ENCODE measurements at places on chromosomes 1 and 21.
A peak's percentile ranks its signal among the peaks of the same experiment; 100 is the strongest.

GRCh38 chr1:16402742-16403141 is 34.5 kb downstream of the SPATA21 start:
- DNase-seq = no peak

DNA sequence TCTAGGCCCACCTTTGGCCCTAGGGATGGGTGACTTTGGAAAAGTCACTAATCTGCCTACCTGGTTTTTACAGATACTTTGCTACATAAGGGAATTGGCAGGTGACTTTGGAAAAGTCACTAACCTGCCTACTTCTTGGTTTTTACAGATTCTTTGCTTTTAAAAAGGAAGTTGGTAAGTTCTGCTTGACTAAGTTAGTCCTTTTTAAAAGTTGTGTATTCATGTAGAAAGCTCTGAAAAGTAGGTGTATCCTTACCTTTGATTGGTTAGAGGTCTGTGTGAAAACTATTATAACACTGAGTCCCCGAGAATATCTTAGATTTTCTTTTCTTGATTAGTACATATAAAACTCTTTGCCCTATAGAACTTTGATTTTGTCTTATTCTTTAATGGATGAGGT is 12.4 kb downstream of the ATF6 start:
- no peak for DNase-seq

DNA sequence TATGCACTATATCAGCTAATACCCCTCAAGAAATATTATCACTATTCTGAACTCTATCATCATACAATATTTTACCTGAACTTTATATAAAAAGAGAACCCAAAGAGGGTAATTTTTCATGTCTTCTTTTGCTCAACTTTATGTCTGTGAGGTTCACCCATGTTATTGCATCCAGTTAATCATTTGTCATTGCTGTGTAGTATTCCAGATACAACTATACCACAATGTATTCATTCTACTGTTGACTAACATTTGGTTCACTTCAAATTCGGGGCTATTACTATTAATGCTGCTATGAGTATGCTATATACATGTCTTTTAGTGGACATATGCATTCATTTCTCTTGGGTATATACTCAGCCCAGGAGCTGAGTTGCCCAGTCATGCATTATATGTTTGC is 21.0 kb upstream of the DLGAP3 start:
- DNase-seq = no peak

- peak; percentile 94 for DNase-seq
These were observed 43.5 kb downstream of the ALPL start for GRCh38 chr1:21552715-21553114.

DNA sequence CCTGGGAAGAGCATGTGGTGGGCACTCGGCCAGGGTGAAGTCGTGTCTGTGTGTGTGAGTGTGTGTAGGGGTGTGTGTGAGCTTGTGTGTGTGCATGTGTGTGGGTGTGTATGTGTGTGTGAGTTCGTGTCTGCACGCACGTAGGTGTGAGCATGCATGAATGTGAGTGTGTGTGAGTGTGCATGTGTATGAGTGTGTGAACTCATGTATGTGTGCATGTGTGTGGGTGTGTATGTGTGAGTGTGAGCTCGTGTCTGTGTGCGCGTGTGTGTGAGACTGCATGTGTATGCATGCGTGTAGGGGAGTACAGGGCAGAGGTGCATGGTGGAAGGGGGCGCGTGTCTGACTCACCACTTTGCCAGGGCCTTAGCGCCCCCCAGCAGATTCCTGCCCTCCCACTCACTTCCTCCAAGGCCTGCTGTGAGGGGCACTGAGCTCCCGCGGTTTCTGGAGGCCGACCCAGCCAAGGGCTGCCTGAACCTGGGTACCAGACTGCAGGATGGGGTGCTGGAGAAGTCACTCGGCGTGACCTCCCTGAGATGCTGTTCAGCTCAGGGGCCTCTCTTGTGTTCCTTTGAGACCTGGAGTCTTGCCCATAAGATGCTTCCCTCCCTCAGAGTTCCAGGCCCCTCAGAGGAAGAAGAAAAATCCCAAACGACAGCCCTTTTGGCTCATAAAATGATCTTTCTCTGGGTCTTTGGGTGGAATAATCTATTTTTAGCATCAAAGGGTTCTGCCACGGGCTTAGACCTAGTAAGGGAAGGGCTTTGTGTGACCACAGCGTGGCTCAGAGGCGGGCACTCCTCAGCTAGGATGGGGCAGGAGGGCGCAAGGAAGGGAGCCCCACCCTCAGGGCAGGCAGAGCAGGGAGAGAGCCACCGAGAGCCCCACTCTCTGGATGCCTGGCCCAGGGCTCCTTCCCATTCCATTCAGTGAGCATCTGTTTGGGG is 41.1 kb upstream of the RUNX3 start:
- peak; percentile 35 for DNase-seq

DNA sequence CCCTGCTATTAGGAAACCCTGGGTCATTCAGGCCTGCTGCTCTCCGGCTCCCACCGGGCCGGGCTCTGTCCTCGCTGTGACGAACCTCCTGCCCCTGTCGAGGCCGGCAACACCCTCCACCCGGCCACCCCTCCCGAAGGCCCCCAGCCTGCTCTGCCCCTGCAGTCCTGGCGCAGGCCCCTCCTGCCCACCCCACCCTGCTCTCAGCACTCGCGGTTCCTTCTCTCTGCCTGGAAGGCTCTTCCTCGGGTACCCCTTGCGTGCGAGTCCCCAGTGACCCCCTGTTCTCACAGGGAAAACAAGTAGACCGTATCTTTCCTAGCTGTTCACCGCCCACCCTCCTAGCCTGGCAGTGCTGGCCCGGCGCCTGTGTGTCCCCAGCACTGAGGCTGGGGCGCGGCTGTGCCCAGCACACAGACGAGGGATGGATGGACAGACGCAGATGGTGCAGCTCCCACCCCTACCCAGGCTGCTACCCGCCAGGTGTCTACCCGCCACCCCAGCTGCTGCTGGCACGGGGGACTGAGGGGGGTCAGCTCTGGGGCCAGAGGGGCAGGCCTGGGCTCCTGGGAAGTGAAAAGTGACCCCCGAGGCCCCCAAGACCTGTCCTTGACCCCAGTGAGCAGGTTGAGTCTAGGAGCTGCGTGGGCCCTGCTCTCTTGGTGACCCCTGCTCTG is 3.1 kb upstream of the VWA1 start:
- no peak for DNase-seq

GRCh38 chr1:211616231-211616964 is 37.4 kb upstream of the SLC30A1 start:
- no peak for DNase-seq

DNA sequence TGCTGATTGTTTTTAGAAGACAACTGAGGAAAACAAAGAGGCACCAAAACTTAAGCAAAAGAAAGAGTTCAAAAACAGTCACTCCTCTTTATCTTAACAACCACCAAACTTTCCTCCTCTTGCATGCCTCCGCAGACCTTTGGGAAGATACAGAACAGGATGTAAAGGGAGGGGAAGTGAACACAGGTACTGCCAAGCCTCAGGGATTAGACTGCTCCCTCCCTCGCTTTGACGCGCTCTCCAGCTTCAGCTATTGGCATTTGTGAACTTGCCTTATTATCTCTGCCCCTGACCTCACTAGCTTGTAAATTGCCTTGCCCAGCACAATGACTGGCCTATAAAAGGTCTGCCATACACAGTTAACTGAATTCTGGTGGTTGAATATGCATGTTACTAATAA is 4.8 kb upstream of the SRP9 start:
- DNase-seq = no peak

GRCh38 chr1:13869172-13869797 is 169.3 kb downstream of the PRDM2 start:
- DNase-seq = no peak

- DNase-seq = no peak
These were observed 173.4 kb upstream of the HMCN1 start for GRCh38 chr1:185560760-185561159.

GRCh38 chr1:220552672-220553260 is 24.8 kb downstream of the MARK1 start:
- peak; percentile 22 for DNase-seq

- no peak for DNase-seq
These were observed 10.0 kb upstream of the C8A start for GRCh38 chr1:56844545-56845136.

DNA sequence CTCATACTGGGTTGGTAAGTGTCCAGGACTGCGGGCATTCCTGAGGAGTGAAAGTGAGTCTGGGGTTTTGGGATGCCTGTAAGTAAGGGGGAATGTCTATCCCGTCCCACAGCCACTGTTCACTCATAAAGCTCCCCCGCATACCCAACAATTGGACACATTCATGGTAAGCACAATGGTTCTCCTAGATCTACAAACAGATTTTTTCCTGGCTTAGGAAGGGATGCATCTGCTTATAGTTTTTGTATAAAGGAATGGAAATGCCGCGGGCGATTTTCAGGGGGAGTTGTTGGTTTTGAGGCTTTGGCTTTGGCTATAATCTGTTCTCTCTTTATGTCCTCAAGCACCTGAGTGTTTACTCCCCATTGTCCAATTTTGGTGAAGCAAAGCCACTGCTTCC is 7.1 kb downstream of the ERVH48-1 start:
- no peak for DNase-seq

- DNase-seq = peak; percentile 97
These were observed 19.3 kb downstream of the DPT start for GRCh38 chr1:168709405-168710363.

DNA sequence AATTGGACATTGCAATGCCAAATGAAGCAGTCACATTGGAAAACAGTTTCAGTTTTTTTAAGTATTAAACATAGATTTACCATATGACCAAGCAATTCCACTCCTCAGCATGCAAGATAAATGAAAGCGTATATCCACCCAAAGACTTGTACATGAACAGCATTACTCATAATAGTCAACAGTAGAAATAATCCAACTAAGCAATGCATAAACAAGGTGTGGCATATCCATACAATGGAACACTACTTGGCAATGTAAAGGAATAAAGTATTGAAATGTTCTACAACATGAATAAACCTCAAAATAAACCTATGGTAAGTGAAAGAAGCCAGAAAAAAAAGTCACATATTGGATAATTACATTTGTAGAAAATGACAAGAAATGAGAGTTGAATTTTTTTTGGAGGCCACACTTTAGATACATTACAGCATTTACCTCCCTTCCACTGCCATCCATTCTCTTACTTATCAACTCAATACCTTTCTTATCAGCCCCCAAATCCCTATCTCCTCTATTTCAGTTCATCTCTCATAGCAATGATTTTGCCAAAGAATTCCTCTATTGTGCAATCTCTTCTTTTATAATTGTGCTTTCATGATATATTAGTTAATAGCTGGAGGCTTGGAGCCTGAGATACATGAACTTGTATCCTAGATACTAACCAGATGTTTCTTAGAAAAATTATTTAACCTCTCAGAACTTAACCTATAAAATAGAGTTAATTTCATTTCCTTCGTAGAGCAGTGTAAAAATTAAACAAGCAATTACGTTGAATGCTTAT is 414.2 kb upstream of the C1orf87 start:
- no peak for DNase-seq

DNA sequence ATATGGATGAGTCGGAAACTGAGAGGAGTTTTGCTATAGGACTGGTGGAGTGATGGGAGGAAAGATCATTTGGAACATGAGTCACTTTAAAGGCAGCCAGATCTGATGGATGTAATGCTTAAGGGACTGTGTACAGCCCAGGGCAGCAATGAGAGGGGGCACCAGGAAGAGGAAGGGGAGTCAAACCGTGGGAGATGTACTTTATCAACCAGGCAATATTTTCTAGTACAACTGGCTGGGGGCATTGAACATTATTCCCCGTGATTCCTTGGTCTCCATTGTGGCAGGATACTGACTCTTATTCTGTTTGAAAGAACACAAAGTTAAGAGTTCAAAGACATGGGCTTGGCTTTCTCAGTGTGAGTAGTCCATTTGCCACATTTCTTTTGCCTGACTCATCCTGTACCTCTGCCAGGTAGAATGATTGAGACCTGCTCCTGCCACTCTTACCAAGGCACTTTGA is 268.2 kb upstream of the NR5A2 start:
- DNase-seq = peak; percentile 60

DNA sequence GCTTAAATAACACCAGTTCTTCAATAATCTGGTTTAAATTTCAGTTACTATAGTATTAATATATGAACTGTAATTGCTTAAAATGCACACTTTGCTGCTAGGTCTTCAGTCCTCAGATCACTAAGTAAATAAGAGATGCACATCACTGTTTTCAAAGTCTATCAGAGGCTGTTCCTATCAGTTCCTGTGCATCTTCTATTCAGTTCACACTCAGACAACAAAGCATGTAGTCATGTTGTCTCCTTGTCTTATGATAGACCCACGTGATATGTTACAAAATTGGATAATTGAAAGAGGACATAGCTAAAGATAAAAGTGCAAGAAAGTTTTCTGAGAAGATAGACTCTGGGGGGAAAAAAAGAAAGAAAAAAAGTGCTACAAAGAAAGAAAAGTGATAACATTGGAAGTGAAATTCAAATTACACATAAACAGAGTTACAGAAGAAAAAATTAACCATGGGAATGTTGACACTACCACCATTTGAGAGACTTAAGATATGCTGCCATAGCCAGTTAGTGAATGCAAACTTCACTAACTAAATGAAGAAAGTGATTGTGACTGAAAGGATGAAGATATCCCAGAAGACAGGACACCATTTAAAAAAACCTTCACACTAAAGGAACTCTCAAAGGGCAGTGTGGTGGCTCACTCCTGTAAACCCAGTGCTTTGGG is 33.9 kb upstream of the TSNAX start:
- no peak for DNase-seq

GRCh38 chr1:154344977-154345837 is 19.9 kb downstream of the ATP8B2 start:
- DNase-seq = peak; percentile 24

DNA sequence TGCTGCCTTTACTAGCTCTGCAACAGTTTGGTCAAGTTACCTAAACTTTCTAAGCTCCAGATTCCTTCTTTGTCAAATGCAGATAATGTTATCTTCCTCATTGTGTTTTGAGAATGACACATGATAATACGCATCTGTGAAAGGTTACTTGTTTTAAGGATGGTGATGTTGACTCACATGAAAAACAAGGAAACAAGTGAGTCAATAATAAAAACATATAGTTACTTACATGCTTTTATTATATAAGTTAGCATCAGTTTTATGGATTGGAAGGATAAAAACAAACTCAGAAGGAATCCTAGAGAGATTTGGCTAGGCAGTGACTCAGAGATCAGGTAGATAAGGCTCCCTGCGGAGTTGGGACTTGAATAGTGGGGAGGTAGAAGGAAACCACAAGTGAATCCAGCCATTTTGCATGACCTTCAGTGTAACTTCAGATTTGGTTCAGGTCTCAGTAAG is 144.6 kb downstream of the LMO4 start:
- no peak for DNase-seq

DNA sequence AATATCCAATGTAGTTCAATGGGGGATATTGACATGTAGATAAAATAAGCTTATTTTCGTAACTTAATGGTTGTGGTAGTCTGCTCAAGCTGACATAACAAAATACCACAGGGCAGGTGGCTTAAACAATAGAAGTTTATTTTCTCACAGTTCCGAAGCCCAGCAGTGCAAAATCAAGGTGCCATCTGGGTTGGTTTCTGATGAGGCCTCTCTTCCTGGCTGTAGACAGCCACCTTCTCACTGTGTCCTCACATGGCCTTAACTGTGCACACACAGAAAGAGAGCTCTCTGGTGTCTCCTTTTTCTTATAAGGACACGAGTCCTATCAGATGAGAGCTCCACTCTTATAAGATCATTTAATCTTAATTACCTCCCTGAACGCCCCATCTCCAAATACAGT is 64.8 kb upstream of the IPO9 start:
- DNase-seq = no peak
